ENCODE measurements at places on chromosomes 3 and 15.
A peak's percentile ranks its signal among the peaks of the same experiment; 100 is the strongest.

DNA sequence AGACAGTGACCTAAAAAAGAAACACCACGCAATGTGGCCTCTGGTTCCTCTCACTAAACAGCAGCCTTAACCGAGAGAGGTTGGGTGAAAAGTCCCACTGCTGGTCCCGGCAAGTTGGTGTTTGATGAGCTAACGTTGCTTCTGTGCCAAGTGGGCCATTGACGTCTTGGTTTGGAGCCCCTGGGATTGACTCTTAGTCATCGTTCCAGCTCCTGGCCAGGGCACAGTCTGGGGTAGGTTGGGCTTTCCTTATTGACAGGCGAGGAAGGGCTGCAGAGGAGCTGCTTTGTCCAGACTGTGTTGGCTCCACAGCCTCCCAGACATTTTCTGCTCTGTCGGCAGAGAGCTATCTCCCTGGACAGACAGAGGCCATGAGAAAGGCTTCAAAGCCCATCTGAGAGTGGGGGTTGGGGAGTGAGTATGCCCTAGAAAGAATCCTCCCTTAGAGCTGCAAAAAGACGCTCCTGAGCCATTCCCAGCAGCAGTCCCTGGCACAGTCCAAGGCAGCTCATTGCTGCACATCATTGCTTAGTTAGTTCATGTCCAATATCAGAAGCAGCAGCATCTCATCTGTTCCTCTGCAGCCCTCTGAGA, 28.6 kb upstream of the C3orf80 start:
- DNase-seq: no peak

- DNase-seq: no peak
These were observed 36.9 kb downstream of the TSPAN3 start for GRCh38 chr15:77033729-77034671.

DNA sequence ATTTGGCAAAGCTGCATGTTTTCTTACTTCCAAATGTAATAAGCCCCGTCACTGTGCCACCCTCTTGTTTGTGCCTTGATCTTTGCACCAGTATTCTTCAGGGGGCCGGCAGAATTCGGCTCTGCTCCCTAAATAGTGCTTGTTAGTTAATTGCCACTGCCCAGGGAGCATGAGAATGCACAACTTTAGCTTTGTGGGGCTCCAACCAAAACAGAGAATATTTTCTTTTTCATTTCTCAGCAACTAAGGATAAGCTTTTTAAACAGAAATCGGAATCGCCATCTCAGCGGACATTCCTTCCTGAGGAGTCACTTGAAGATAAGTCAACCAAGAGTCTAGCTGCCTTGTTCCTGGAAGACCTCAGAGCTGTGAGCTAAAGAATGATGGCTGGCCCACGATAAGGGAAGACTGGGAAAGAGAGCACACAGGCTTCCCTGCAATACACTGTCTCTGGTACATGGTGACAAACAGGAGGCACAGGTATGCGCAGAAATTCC, 106.0 kb downstream of the LRIG1 start:
- no peak for DNase-seq

GRCh38 chr15:101060576-101061551, 141.7 kb downstream of the LRRK1 start:
- DNase-seq: no peak

- DNase-seq: no peak
These were observed 4.1 kb upstream of the CHRNA3 start for GRCh38 chr15:78624651-78625590.

GRCh38 chr15:100759698-100760356, 119.8 kb upstream of the ALDH1A3 start:
- no peak for DNase-seq

GRCh38 chr3:141240687-141241615, 9.3 kb downstream of the PXYLP1 start:
- DNase-seq: no peak

DNA sequence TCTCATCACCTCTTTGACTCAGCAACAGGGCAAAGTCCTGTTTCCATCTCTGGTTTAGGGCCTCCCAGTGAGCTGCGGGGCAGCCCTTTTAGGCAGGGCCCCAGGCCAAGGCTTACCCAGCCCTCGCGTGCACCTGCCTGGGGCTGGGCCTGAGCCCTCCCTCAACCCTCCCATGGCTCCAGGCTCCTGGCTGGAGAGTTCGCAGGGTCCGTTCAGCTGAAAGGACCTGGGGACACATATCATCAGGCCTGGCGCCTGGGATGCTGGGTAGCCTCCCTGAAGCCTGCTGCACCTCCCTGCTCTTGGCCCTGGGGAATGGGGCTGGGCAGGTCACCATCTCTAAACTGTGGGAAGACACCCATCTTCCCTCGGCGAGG, 29.7 kb downstream of the HDAC11 start:
- DNase-seq: peak; percentile 39

DNA sequence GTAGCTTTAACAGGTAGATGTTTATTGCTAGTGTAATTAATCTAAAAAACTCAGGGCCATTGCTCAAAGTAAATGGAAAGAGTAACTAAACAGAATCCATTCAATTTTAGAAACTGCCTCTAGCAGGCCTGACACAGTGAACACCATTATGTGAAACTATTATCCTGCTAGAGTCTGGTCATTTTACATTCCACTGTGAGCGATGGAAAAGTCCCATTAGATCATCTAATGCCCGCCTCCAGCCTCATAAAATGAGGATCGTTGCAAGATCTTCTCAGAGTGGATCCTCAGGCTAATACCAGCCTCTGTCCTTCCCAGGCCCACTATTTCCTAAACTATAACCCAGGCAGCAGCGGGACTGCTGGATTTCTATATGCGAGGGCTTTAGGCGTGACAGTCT, 107.7 kb downstream of the WDR76 start:
- DNase-seq: no peak

GRCh38 chr3:177358977-177359592, 161.8 kb upstream of the TBL1XR1 start:
- peak; percentile 89 for DNase-seq

- no peak for DNase-seq
These were observed 25.2 kb upstream of the DENND6A start for GRCh38 chr3:57718118-57718517.

GRCh38 chr3:72319194-72320094, 528.8 kb downstream of the SHQ1 start:
- no peak for DNase-seq

GRCh38 chr15:80920271-80920699, 69.3 kb downstream of the MESD start:
- DNase-seq: no peak

DNA sequence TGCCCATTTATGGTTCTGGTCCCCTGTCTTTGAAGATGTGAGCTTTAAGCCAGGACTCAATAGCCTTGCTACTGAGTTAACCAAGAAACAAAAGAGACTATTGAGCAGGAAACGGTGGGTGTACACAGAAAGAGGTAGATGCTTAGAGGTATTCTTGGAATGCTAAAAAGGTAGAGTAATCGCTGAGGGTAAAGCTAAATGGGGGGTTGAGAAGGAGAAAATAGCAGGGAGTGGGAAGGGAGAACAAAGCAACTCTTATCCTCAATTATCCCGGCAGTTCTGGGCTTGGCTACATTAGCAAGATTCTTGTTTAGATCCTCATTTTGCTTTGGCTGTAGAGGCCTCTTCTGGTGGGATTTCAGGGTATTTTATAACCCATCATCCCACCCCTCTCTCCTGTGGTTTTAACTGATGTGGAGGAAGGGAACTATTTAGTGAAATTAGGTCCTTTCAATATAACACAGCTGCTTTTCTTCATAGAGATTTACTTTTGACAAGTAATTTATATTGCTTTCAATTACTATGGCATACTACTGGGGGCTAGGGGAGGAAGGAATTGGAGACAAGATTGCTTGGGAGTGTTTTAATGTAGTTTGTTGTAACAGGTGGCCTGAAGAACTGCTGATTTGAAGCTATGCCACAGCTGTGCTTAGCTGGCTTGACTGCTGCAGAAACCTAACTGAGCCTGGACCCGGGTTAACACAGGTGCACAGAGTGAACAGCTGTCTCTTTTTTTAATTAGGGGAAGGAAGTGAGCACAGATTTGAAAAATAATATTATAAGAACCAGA, 234.3 kb upstream of the CCDC54 start:
- no peak for DNase-seq

DNA sequence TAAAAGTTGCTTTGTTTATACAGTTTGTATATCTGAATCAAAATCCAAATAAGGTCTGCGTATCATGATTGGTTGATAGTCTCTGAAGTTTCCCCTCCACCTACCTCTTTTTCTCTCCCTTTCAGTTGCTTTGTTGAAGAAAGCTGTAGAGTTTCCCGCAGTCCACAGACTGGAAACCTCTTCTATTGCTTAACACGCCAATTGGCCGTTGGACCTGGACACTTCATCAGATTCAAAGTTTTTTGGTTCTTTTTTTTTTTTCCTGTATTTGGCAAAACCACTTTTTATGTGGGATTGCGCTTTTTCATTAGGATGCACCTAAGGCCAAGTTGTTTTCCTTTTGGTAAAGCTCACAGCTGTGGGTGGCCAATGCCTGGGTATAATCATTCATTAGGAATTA, 14.5 kb upstream of the TM4SF1 start:
- DNase-seq: no peak

GRCh38 chr3:127550468-127551157, 39.9 kb downstream of the TPRA1 start:
- no peak for DNase-seq

GRCh38 chr3:104564045-104564643, 802.6 kb upstream of the ALCAM start:
- no peak for DNase-seq

DNA sequence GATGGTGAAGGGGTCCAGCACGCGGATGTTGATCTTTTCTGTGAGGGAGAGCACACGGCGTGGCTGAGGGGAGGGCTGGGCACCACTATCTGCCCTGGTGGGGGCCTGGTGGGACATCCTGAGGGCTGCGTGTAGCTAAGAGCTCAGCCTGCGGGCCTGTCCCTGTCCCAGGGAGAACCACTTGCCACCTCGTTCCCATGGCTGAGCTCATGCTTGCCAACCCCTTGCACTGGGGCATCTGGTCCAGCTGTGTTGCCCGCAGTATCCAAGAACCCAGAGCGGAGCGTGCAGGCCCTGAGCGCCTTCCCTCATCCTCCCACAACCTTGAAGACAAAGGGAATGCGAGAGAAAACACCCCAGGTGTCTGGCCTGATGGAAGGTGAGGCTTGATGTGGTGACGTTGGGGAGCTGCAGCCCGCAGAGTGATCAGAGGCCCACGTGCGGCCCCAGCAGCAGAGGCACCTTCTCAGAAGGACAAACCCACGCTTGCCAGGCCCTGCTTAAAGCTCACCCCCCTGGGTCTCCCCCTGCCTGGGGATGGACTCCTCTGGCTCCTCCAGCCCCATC, 28.9 kb downstream of the TKT start:
- DNase-seq: no peak

- DNase-seq: no peak
These were observed 32.6 kb downstream of the HHLA2 start for GRCh38 chr3:108328821-108329486.

GRCh38 chr3:45760878-45761711, 35.2 kb downstream of the SLC6A20 start:
- DNase-seq: peak; percentile 45

- peak; percentile 57 for DNase-seq
These were observed at the start of the genes CHDH and IL17RB for GRCh38 chr3:53846134-53846850. CHDH (minus strand) TSS chr3:53846419; CDS start chr3:53824008, 22,411 bp downstream. IL17RB (plus strand) TSS chr3:53846568; CDS start chr3:53846589, 21 bp downstream.

- DNase-seq: no peak
These were observed 26.6 kb downstream of the GP9 start for GRCh38 chr3:129087138-129087702.

GRCh38 chr3:185076219-185076618, 76.6 kb downstream of the C3orf70 start:
- no peak for DNase-seq

DNA sequence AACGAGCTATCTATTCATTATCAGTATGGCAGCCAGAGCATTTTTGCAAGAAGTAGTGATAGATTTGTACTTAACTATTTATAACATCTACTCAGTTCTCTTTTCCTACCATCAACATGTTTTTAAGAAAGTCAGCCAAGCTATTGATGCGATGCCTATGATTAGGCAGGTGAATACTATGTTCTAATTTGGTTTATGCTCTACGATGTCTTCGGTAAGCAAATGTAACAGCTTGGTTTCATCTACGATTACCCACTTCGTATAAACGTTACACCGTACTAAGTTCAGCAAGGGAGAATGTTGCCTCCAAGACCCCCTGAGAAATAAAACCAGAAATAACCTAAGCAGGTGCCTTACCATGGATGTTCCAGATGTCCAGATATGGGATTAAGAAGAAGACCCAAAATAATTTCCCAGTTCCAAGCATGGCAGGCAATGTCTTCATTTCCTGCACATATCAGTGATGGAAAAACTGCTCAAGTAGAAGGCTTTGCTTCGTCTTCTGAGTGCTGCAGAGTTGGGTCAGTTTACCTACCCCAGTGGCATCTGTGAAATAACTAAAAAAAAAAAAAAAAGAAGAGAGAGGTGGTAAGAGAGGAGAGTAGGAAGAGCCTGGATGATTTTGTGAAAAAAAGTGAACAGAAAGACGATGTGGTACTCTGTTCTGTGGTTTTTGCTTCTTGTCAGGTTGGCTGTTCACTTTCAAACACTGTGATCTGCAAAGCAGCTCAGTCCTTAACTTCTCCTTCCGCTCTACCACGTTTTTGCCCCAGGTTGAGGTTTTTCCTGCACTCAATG, at the start of gene BTLA:
Gene BTLA (minus strand): TSS at position 559 of the 798 bp plus-strand sequence. CDS start 114 bp downstream, at position 445.
- DNase-seq: no peak

DNA sequence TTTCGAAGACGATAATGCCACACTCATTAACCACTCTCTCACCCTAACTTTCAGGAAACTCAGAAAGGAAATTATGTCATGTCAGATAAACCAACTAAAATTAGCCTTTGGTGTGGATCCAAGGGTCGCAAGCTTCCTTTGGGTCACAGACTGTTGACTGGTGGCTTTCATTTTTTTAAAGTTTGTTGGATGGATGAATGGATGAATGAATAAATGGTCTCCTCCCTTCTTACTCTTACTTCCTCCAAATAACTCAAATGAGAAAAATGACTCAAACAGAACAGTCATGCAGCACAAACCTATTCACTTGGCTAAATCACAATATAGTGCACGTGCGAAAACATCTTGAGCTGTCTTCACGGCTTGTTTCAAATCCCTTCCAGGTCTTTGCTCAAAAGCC, 82.9 kb upstream of the HACD2 start:
- peak; percentile 51 for DNase-seq

DNA sequence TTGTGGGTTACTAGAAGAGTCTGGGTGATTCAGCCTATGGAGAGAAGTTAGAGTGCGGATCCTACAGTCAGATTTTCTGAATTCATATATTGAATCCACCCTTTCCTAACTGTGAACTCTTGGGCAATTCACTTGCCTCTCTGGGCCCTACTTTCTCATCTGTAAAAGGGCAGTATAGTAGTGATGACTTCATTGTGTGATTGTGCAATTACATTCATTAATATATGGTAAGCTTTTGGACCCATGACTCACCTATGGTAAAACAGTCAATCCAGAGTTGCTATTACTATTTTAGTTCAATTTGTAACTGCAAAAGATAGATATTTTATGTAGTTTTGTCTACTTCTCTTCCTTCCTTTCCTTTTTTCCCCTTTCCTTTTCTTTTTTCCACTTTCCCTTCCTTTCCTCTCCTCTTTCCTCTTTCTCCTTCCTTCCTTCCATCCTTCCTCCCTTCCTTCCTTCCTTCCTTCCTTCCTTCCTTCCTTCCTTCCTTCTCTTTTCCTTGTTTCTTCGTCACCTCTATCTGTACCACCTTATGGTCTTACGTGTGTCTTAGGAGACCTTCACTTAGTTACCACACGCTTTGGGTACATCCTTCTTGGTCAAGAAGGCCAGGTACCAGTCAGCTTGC, 37.0 kb downstream of the GMNC start:
- no peak for DNase-seq

All from large intestine (tissue), 12 donors.